ENCODE measurements at places on chromosomes 12 and 14.

- DNase-seq = no peak
Measured at GRCh38 chr14:55973911-55974630, 144.1 kb upstream of the PELI2 start.

DNA sequence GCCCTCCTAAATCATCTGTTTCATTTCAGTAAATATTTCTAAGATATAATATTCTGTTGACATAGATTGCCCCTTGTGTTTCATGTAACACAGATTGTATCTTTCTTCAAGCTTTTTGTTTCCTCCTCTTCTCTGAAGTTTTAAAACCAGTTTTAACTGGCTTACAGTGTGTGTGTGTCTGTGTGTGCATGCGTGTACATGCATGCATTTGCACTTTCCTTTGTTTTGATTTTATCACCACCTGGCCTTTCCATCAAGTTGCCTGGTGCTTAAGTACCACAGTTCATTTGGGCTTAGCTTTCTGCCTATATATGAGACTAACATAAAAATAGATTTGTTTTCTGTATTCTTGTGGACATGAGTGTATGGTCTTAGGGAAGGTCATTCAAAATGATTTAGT, 31.9 kb downstream of the ETNK1 start:
- no peak for DNase-seq

GRCh38 chr14:100504372-100505078, 82.7 kb downstream of the BEGAIN start:
- DNase-seq = peak; percentile 33

GRCh38 chr14:69696633-69697557, 70.0 kb upstream of the SRSF5 start:
- no peak for DNase-seq

GRCh38 chr12:17016116-17016864, 410.3 kb upstream of the LMO3 start:
- DNase-seq = no peak

- DNase-seq = peak; percentile 47
Measured at GRCh38 chr14:60573943-60574495, 65.1 kb downstream of the SIX6 start.

DNA sequence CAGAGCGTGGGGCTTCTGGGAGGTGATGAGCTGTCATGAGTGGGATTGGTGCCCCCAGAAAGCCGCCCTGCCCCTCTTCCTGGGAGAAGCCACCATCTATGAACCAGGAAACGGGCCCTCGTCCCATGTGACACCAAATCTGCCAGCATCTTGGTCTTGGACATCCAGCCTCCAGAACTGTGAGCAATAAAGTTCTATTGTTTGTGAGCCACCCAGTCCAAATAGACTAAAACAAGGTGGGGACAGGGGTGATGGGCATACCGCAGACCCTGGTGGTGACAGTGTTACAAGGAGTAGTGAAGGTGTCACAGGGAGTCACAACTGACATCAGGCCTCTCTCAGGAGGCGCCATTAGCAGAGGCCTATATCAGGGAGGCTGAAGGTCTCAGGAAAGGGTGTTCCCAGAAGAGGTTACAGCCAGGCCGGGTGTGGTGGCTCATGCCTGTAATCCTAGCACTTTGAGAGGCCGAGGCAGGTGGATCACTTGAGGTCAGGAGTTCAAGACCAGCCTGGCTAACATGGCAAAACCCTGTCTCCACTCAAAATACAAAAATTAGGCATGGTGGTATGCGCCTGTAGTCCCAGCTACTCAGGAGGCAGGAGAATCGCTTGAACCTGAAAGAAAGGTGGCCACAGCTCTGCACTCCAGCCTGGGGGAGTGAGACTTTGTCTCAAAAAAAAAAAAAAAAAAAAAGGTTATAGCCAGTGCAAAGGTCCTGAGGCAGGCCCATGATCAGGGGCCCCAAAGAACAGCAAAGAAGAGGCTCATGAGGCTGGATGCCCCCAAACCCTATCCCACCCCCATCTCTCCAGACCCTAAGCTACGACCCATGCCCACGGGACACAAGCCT, 53.0 kb downstream of the NCOR2 start:
- DNase-seq = no peak
